ENCODE measurements at places on chromosomes 3 and 15.

- no peak for DNase-seq
Measured at GRCh38 chr3:64600246-64600950, 87.4 kb downstream of the ADAMTS9 start.

GRCh38 chr3:184874709-184875644 lies 63.0 kb downstream of the VPS8 start:
- peak; percentile 20 for DNase-seq

- DNase-seq, result no peak
Measured at GRCh38 chr3:16907243-16907642, 22.5 kb downstream of the PLCL2 start.

DNA sequence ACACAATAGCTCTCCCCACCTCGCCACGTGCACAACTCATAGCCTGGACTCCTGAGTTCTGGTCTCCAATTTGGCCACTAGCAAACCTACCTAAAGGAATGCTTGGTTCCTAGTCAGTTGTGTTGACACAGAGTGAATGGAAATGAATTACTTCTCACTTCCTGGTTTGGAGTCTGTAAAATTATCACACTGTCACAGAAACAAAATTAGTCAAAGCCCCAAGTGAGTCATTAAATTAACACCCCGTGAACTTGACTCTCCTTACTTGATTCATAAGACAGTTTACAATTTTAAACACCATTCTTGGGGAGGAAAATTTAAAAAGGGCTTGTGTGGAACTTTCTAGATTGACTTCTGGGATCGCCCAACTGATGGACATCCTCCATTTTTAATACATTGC lies 276.2 kb upstream of the CTNNB1 start:
- DNase-seq, result no peak

- DNase-seq, result no peak
Measured at GRCh38 chr15:27050163-27050562, 79.2 kb downstream of the GABRG3 start.

- DNase-seq, result no peak
Measured at GRCh38 chr3:55935241-55935640, 448.1 kb upstream of the WNT5A start.

DNA sequence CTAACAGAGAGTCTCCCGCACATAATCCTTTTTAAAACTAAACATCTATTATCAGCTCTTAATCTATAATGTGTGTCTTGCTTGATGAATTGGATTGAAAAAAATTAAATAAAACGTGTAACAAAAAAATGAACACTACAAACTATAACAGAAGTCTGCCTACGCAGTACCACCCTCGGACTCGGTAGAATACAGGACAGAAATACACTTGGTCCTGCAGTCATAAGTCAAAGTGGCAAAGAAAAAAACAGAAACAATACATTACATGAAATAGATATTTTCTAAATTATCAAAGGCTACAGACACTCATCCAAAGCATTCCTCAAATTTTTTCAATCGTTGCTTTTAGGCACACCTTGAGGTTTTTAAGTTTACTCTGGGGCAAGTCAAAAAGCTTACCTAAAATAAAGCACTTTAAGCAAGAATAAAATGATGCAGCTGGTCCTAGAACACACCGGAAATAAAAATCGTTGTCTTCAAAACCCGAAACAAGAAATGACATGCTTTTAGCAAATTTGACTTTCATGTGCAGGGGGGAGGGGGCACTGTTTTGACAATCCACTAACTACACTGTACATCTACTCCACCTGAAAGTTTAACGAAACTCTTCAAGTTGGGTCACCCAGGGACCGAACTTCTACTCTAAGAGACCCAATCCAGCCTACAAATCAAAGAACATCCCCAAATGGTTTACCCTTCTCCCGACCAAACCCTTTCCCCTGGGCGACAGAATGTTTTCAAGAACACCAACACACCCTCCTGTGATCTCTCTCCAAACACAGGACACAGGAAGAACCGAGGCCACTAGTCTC lies 1.3 kb downstream of the ADAM10 start:
- DNase-seq, result peak; percentile 66

- DNase-seq, result no peak
Measured at GRCh38 chr15:92454555-92455105, 60.9 kb downstream of the ST8SIA2 start.

DNA sequence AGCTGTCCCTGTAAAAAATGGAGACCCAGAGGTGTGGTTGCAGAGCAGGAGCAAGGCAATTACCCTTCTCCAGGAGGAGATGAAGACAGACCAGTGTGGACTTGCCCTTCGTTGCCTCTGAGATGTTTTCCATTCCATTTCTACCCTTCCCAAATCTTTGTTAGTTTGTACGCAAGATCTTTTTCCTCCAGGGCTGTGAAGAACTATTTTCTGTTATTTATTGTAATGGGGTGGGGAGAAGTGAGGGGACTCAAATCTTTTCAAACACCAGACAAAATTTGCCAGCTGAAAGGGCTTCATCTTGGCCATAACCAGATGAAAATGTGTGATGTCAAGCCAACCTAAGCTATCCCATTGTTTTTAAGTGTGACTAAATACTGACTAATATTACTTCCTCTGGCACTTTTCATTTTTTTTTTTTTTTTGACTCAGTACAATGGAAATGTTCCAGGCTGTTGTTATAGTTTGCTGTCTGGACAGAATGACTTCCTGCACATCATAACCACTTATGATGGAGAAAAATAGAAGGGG lies 271.3 kb upstream of the TPRG1 start:
- no peak for DNase-seq

DNA sequence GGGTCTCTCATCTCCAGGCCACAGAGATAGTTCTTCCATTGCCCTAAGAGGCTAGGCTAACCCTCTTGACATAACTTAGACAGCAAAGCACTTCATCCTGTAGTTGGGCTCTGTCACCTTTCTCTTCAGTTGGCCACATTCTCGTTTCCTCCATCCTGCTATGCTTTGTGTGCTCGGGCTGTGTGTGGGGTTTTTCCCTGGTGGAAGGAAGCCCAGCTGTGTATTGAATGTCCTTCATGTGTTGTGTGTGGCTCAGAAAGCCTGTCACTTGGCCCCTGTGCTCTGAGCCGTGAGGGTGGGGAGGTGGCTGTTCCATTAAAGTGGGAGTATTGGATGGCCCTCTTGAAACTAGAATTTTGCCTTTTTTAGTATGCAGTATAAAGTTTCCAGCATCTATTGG lies 8.8 kb upstream of the EXOG start:
- no peak for DNase-seq

DNA sequence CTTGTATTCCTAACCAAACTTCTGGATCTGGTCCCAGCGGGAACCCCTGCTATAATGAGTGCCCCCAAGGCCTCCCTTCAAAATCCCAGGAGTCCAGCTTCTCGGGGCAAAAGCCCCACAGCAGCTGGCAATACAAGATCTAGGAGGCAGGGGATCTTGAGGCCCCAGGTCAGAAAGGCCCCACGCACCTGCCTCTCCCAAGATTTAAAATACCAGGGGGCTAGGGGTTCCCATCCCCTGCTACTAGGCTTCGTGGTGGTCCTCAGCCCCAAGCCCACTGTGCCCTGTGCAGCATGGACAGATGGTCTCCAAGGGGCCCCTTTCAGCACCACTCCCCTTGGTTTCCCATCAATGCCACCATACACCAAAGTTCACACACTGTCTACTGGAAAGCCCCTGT lies 15.8 kb upstream of the CYP11A1 start:
- no peak for DNase-seq

DNA sequence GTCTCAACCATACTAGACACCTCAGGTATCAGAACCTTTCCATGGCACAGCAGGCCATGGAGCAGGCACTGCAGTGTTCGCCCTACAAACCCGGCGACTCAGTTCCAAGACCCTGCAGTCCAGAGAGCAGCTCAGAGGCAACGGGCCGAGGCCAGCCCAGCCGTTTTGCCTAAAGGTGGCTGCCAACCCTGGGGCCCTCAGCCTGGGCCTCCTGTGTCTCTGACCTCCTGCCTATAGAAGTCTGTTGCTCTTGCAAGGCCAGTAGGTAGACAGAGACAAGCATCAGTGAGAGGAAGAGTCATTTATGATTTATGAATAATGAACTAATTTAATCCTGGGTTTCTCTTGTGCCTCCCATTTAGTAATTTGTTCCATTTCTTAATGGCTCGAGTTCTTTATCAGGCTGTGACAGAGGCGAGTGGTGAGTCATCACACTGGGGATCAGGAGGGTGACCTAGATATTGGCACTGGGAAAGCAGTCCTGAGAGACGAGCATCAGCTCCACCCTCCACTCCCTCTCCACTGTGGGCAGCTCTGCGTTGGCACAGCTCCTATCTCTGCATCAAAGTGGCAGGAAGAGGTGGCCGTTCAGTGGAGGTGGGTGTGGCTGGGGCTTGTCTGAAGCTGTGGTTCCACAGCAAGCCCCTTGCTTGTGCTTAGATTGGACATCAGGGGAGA lies 79.8 kb downstream of the ABHD5 start:
- DNase-seq, result peak; percentile 51
